ENCODE measurements at places on chromosomes 4 and X.
A peak's percentile ranks its signal among the peaks of the same experiment; 100 is the strongest.

- DNase-seq = no peak
These were observed 67.3 kb downstream of the SHISA3 start for GRCh38 chr4:42464550-42465094.

- no peak for DNase-seq
These were observed 150.0 kb downstream of the PPP3CA start for GRCh38 chr4:101197350-101197749.

- peak; percentile 55 for DNase-seq
These were observed 89.6 kb upstream of the PRPS2 start for GRCh38 chrX:12701628-12702027.

DNA sequence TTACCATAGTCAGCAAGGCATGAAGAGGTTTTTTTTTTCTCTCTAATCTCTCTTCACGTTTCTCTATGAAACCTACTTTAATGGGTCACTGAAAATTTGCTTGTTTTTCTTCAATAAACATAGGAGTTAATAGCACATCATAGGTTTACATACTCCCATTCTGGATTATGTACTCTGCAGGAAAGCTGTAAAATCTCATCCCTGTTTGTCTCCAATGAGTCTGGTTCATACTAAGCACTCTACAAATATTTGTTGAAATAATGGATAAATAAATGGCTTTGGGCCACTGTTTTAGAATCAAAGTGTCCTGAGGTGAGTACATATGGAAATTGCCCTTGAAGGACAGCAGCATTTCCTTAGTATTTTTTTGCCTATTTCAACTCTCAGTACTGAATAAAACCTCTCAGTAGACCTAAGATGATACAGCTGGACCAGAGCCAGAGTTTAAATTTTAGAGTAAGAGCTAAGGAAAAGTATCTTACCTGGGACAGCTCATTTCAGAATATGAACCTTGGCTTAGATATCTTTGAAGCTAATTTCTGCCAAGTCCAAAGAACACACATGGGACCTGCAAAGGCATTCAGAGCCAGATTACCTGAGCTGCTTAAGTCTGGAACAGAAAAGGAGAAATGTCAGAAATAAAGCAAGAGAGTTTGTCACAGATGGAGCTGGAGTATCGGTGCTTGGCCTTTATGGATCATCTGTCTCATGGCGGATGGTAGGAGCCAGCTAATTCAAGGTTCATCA, 34.4 kb downstream of the PF4 start:
- no peak for DNase-seq

GRCh38 chr4:7070729-7071511, 3.1 kb upstream of the GRPEL1 start:
- peak; percentile 72 for DNase-seq

DNA sequence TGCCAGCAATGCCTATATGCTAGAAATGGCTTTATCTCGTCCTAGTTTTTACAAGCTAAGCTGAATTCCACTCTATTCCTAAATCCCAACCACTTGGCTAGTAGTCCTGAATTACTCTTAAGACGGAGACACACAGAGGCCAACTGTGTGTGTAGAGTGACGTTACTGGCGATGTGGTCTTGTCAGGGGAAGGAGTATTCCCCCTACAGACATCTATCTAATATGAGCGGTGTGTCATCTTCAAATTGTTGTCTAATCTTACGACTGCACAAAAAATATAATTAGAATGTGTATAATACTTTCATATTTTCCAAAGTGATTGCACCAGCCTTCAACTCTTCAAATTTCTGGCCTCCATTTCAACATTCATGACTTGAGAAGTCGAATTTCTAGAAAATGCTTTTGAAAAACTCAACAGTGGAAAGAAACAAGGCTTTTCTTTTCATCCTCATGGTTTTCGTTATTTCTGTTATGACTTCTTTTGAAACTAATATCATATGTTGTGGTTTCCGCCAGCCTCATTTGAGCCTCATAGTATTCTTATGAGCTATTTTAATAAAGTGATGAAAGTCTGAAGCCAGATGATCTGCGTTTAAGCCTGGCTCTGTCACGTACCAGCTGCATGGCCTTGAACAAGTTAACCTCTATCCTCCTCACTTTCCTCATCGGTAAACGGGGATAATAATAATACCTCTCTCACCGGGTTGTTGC, 132.3 kb downstream of the SOWAHB start:
- peak; percentile 74 for DNase-seq

DNA sequence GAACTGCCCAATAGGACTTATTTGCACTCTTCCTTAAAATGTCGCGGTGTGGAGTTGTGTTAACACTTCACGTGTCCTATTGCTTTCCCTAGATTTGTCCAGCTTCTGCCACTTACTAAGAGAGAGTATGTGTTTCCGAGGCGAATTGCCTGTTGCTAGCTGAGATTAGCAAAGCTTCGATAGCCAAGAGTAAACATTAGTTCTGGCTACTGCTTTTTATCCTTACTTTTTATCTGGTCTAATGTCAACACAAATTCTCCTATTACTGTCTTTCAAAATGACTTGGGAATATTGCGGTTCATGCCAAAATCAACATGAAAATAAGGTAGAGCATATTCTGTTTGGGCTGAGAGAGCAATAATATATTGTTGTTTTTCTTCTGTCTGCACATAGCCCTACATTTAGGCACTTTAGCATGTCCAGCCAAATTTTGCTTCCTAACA, 90.4 kb upstream of the VEGFC start:
- DNase-seq = no peak

GRCh38 chr4:42401171-42401570, 3.9 kb downstream of the SHISA3 start:
- no peak for DNase-seq

- DNase-seq = no peak
These were observed 12.2 kb upstream of the ZNF280C start for GRCh38 chrX:130280901-130281300.

- DNase-seq = peak; percentile 71
These were observed 26.3 kb upstream of the UBA6 start for GRCh38 chr4:67727124-67727850.

- peak; percentile 16 for DNase-seq
These were observed 3.7 kb downstream of the KLB start for GRCh38 chr4:39410415-39410814.

DNA sequence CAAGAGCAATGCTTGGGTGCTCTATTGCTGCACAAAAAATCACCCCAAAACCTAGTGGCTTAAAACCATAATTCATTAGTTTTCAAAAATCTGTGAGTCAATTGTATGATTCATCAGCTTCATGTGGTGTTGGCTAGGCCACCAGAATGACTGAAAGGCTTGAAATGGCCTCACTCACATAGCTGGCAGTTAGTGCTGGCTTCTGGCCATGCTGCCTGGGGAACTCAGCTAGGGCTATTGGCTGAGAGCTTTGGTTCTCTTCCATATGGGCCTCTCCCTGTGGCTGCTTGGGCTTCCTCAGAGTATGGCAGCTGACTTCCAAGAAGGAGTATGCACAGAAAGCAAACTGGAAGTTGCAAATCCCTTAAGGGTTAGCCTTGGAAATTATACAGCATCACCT, 3.1 kb upstream of the MTMR1 start:
- peak; percentile 95 for DNase-seq

DNA sequence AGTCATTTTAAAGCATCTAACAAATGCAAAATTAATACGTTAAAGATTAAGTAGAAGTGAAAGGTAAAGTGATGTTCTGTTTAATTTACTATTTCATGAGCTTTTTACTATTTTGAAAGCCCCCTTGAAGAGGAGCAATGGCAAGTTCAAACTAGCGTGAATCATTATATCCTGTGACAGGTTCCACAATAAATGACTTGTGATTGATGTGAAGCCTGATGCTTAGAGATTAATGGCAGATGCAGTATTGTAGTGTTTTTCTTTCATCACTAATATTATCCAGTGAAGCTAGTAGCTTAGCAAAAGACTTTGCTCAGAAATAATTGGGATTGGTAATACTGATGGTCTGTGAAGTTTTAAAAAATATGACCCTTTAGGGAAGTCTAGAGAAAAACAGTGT, 57.3 kb downstream of the STOX2 start:
- DNase-seq = no peak

- no peak for DNase-seq
These were observed 203.5 kb upstream of the TET2 start for GRCh38 chr4:104942990-104943743.

GRCh38 chrX:148530464-148531077, 30.2 kb downstream of the AFF2 start:
- peak; percentile 9 for DNase-seq

- DNase-seq = no peak
These were observed 40.8 kb upstream of the GRPEL1 start for GRCh38 chr4:7108660-7109059.

DNA sequence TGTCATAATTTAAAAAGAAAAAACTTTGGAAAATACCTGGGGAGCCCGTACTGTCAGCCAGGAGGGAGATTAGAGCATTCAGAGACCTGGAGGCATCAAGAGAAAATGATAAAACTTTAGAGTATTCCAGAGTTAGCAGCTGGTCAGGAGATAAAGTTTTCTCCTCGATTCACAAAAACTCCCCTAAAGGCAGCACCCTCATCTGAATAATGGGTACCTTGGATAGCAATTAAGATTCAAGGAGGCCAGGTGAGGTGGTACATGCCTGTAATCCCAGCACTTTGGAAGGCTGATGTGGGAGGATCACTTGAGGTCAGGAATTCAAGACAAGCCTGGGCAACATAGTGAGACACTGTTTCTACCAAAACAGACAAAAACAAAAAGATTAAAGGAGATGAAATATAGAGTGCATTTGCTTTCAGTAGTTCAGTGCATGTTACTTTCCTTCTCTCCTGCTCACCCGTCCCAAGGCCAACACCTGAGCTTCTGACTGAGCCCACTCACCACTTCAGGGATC, 18.6 kb upstream of the RAB40A start:
- no peak for DNase-seq

DNA sequence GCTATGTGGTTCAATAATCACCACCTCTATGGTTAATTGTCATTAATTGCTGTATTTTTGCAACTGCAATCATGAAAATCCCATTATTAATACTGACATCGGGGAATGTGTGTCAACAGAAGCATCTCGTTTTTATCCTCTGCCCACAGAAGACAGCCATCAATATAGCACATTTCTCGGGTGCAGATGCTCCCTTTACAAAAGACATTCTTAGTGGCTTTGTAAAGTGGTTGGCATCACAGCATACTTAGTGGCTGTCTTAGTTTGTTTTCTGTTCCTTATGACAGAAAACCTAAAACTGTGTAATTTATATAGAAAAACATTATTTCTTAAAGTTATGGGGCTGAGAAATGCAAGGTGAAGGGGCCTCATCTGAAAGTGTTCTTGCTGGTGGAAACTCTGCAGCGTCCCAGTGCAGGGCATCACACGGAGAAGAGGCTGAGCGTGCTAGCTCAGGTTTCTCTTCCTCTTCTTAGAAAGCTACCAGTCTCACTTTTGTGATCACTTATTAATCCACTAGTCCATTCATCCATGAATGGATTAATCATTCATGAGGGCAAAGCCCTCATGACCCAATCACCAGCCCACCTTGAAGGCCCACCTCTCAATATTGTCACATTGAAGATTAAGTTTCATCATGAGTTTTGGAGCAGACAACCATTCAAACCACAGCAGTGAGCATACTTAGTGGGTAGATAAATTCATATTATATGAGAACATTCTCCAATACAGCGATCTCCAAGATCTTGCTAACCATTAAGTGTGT, 1067.7 kb upstream of the PABPC4L start:
- DNase-seq = no peak

DNA sequence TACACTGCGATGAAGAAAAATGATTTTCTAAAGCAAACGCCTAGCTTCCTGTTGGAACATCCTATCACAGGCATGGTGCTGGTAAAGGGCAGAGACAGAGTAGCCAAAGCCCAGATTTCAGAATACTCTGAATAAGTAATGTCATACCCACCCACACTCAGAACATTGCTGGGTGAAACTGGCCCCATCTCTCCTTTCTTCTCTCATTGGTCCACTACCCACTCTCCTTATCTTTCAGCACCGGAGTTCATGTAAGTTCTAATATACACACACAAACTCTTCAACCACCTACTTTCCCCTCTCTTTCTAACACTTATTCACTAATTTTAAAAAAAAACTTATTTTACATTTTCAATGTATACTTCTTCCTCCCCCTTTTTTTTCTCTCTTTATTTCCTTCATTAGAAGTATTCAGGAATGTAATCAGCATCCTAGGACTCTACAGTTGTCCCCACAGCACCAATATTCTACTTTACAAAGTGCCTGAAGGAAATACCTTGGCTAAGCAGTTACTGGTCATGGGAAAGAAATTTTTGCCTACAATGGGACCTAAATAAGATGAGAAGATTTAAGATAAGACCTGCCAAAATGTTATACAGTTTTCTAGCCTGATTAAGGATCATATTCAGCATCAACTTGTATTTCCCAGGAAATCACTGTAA, 63.0 kb downstream of the SEC24D start:
- DNase-seq = peak; percentile 67

- DNase-seq = no peak
These were observed 11.0 kb downstream of the GRIA2 start for GRCh38 chr4:157231525-157231924.

DNA sequence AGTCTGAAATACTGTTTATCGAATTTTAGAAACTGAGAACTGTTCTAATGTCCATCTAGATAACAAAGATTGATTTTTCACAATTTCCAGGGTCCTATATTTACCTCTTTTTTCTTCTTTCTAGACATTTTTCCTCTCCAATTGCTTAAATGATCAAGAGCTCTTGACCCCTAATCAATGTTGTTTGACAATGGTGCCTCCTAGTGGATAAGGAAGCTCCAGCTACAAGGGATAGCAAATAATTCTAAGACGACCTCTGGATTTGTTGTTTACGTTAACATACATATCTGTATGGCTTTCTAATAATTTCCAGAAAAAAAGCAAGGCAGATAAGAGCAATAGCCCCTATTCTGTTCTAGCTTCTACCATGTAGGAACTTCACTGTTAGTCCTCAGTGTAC, 35.8 kb downstream of the GPR82 start:
- peak; percentile 29 for DNase-seq

GRCh38 chr4:8227771-8228318, 28.8 kb downstream of the SH3TC1 start:
- no peak for DNase-seq

DNA sequence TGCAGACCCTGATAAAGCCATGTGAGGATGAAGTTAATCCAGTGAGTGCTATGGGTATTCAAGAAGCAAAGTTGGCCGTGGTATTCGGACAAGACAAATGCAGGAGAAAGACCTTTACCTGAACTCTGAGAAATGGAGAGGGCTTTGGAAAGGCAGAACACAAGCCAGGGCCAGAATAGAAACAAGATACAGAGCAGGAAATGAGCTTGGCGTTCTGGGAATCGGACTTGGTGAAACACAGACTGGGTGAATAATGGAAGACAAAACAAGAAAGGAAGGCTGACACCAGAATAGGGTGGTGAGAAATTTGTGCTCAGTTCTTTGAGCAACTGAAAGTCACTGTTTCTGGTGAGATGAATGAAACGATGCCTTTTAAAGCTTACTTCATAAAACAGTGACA, 83.3 kb downstream of the VEGFC start:
- DNase-seq = no peak

GRCh38 chr4:46980851-46981250, 12.5 kb downstream of the GABRA4 start:
- DNase-seq = no peak

DNA sequence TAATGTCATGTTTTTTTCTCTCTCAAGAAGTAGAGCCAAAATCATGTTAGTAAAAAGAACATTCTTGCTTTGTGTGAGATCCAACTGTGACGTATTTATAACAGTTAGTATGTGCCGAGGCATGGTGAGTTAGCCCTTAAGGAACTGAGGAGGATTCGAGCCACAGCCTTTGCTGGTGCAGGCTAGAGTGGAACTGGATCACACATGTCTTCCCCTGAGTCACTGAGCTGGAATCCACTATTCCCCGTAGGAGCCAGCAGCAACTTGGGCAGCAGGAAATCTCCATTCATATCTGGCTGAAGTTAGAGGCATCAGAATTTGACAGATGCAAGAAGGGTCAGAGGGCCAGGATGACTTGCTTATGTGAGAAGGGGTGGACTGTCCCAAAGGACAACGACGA, 144.6 kb upstream of the KIT start:
- peak; percentile 98 for DNase-seq

Data from EH (cell line).